RWPE1 (cell line): ENCODE measurements at places on chromosomes 7 and 10.

- DNase-seq, result no peak
Observed at GRCh38 chr7:106258789-106259188, 26.0 kb downstream of the NAMPT start.

DNA sequence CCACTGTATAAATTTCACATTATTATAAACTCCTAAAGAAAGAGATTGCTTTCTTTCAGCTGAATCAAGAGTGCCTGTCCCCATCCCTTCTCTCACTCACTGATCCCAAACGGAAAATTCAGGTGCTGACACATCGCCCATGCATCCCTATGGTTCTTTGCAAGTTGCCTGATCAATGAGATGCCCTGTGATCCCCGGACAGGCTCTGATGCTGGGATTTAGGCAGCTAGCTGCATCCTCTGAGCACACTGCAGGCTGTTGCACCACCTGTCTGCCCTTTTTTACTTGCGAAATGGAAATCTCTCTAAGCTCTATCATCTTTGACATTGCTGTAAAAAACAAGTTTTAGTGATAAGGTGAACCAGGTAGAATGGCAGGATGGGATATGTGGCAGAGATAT lies 456.5 kb downstream of the GATA3 start:
- DNase-seq, result no peak

DNA sequence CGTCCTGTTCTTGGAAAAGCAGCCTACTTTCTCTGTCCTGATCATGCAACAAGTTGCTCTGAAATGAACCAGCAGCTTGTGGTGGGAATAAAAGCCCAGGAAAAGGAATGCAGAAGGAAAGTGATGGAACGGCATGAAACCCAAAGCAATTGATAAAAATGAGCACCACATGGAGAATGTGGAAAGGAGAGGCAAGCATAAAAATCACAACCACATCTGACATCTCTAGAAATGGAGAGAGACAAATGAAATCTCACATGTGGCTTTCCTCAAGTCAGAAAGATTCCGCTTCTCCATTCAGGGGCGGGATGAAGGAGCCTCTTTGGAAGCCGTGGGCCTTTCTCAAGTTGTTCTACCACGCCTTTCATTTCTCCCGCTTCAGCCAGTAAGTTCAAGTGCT lies 631.7 kb upstream of the GALNT17 start:
- DNase-seq, result no peak

GRCh38 chr7:107528461-107528860 lies 35.3 kb downstream of the COG5 start:
- peak; percentile 55 for DNase-seq

DNA sequence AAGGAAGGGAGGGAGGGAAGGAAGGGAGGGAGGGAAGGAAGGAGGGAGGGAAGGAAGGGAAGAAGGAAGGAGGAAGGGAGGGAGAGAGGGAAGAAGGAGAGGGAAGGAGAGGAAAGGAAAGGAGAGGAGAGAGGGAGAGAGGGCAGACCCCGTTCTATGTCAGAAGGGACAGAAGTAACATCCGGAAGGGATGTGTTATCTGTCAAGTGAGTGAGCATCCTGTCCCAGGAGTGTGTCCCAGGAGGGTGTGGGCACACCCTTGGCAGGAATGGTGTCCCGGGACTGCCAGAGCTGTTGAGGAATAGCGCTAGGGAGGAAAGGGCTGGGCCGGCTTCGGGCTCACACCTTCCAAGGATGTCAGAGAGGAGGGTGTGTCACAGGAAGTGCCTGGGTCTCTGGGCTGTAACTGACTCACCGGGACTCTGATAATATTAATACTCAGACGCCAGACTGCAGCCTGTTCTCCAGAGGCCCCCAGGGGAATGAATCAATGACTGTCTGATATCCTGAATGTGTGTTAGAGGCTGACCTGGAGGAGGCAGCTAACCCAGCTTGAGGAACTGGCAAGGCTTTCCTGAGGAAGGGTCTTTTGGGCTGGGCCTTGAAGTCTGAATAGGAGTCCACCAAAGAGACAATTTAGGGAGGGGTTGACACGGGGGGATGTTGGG lies 125.6 kb upstream of the TNRC18 start:
- peak; percentile 98 for DNase-seq

GRCh38 chr7:94612661-94613060 lies 43.3 kb downstream of the SGCE start:
- no peak for DNase-seq

- no peak for DNase-seq
Observed at GRCh38 chr7:12386313-12386740, 17.3 kb downstream of the VWDE start.

DNA sequence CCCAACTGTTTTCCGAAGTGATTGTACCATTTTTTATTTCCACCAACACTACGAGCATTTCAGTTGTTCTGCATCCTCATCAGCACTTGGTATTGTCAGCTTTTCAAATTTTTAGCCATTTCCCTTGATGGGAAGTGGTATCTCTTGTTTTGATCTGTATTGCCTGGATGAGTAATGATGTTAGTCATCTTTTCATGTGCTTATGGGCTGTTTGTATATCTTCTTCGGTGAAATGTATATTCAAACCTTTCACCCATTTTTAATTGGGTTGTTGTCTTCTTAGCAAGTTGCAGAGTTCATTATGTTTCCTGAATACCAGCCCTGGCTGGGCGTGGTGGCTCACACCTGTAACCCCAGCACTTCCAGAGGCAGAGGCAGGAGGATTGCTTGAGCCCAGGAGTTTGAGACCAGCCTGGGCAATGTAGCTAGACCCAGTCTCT lies 22.1 kb downstream of the CLIP2 start:
- peak; percentile 71 for DNase-seq

GRCh38 chr10:90245623-90246022 lies 544.2 kb downstream of the KIF20B start:
- DNase-seq, result no peak

DNA sequence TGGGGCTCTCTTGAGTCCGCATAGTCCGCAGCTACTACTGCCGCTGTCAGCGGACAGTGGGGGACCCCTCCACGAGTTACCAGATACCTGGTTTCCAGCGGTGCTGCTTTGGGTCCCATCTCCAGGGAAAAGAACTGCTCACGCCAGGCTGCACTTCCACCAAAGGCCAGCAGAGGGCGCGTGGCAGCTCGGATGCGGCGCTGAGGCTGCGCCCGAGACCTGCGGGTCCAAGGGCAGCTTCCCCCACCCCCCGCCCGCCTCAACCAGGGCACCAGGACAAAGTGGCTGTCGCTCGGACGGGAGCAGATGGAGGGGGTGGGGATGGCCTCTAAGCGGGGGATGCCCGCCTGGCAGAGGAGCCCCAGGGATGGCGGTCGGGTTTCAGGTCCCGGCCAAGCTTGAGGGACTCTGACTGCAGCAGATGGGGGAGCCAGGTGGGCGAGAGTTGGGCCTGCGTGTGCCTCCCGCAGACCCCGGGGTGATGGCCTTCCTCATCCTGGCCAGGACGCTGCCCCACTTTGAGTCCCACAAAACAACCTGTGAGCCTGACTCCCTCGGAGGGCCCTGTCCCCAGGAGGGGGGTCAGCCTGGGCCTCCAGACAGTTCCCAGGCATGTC lies 23.8 kb upstream of the ZNF735 start:
- DNase-seq, result no peak

DNA sequence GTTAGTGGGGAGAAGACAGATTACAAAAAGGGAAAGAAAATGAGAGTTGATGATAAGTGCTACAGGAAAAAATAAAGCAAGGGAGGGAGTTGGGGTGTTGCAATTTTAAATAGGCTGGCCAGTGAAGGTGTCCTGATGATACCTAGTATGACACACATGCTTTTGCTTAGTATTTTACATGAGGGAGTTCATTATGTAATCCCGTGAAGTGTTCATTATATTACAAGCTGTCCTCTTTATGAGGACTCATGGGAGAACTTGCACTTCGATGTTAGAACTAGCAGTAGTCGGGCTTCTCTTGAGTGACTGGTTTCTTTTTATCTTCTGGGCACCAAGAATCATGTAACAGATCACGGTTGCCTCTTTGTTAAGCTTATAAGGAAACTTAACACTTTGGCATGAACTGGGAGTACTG lies 102.3 kb upstream of the MTPN start:
- no peak for DNase-seq

DNA sequence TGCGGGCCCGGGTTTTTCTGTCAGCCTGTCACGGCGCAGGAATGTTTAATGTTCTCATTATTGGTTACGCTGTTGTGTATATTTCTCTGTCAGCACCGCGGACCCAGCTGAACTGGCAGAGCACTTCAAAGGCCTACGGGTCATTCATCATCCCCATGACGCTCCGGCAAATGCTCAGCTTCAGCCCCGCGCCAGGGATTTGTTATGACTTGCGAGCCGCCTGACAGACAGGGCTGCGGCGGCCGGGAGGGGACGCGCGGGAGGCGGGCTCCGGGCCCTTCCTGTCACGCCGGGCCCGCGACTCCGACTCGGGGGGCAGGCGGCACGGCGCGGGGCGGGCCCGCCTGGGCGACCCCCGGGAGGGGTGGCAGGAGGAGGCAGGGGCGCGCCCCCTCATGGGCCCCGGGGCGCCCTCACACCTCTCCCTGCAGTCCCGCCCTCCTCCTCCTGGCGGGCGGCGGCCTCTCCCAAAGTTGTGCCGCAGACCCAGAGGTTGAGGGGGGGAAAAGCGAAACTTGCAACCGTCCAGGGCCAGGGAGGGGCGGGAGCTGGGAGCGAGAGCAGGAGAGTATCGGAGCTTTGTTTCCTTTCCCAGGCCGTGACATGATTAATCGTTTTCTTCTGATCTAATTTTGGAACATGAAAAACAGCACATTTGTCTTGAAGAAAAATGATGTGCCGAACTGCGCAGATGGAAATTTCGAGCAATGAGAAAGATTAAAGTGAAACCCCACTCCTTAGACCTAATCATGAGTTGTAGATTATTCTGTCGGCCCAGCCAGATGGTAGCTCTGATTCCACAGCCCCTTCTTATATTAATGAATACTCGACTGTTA lies 59.3 kb upstream of the COMTD1 start:
- peak; percentile 95 for DNase-seq

DNA sequence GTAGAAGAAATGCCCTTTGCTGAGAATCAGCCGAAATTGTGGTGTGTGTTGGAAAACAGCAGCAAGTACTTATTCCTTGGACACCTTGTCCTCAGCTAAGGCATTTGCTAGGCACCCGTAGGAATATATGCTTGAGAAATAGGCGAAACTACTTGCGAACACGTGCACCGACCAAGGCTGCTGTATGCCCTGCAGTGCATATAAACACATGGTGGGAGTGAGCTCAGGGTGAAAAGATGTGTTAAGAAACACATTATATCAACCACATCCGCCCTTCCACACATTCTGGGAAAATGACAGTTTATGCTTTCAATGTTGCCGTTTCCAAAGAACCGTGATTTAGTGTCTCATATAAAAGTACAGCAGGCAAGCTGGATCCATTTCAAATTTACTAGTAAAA lies 199.2 kb downstream of the JCAD start:
- no peak for DNase-seq

- peak; percentile 69 for DNase-seq
Observed at GRCh38 chr10:6647811-6648526, 67.9 kb upstream of the PRKCQ start.

DNA sequence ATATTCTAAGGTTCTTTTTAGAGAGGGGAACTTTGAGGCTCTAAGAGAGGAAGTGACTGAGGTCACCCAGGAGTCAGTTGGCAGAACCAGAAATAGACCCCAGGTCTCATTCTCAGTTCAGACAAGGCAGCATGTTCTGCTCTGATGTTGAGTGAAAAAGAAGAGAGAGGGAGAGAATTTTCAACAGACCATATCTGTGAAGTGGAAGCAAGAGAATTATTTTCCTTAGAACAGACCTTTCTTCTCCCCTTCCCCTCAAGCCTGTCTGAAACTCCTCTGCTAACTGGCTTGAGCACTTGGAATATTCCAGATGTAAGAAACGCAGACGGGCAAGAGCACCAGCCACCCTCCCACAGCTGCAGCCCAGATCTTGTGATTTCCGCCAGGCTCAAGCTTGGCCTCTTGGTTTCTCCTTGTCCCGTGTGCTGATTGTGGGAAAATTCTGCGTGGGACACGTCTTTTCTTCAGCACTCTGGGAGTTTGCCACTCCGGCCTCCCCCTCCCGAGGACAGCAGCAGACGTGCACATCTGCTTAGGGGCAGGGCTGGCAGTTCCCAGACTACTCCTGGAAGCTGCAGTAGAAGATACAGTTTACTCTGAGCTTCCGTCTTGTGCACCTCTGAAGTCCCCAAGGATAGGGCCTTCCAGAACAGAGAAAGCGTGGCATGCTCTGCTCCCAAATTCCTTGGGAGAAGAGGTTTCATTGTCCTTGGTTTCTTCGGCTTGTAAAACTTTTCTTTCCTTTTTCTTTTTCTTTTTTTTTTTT lies 22.7 kb upstream of the IKZF1 start:
- DNase-seq, result no peak

DNA sequence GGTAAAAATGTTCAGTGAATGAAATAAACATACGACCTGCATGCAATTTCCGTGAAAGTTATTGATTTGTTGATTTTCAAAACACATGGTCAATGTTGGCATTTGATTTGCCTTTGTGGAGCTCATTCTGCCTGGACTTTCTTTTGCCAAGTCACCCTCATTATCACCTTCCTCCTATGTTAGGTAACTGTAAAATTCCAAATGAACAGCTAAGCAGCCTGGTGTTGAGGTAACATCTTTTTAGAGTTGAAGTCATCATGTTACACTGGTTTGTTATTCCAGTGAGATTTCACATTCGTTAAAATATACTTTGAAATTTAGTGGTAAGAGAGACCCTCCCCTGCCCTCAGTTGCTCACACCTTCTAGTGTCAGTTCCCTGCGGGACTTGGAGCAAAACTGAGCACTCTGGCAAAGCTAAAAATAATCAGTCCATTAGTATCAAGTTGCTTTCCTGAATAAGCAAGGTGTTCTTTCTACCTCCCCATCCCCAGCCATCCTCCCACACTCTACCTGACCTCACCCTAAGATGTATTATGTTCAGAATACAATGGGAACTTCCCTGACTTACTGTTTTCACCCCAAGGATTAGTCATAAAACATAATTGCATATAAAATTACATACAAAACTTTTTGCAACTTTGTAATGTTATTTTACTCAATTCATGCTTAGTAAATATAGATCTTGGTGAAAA lies 283.3 kb upstream of the SEMA3A start:
- peak; percentile 41 for DNase-seq

DNA sequence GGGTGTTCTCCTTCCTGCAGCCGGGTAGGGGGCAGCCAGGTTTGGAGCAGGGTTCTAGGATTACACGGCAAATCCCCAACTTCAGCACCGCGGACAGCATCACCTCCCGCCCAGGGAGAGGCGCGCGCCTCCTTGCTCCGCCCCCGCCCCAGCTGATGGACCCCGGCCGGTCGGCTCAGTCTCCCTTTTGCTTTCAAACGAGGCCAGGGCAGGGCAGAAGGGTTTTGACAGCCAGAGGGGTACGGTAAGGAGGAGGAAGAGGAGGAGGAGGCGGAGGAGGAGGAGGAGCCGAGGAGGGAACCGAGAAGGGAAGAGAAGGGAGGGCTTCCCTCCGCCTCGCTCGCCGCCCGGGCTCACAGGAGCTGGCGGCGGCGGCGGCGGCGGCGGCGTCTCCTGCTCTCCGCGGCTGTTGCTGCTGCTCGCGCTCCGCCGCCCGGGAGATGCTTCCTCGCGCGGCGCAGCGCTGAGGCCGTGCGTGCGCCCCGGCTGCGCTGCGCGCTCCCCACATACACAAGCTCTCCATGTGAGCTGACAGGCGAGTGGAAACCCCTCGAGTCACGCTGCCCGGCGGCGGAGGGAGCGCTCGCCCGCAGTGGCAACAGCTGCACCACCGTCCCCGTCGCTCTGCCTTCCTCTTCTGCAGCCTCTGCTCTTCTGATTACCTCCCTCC lies 615 bp upstream of the CNTNAP2 start:
- DNase-seq, result peak; percentile 4
